ENCODE measurements at places on chromosomes 5 and 9. TPM values are rescaled to one million over a fixed set of nuclear protein-coding genes. Genes with fewer than 3 reads are reported as not detected.

ZBTB43 gene
- total RNA-seq, result 28.9 TPM

FEM1C gene
- total RNA-seq, result 13.3 TPM

GPX8 gene
- total RNA-seq, result not detected

NUTM2G gene
- not detected for total RNA-seq

IFNA21 gene
- not detected for total RNA-seq

RNF14 gene
- 28.2 TPM for total RNA-seq

GABRA1 gene
- not detected for total RNA-seq

RGMB gene
- 1.3 TPM for total RNA-seq

CDH6 gene
- not detected for total RNA-seq

CARD9 gene
- total RNA-seq, result 3.1 TPM

GDA gene
- total RNA-seq, result not detected

FBXW5 gene
- total RNA-seq, result 107 TPM

SPATA31A1 gene
- not detected for total RNA-seq

SLC4A9 gene
- total RNA-seq, result 0.35 TPM

FABP6 gene
- total RNA-seq, result not detected

PCDHB5 gene
- not detected for total RNA-seq

ARL14EPL gene
- total RNA-seq, result 0.12 TPM

SMIM33 gene
- 0.07 TPM for total RNA-seq

ZBED3 gene
- total RNA-seq, result 0.58 TPM

MCTP1 gene
- not detected for total RNA-seq

CCDC192 gene
- not detected for total RNA-seq

CCIN gene
- total RNA-seq, result not detected

EHMT1 gene
- total RNA-seq, result 130 TPM

IL3 gene
- 1.5 TPM for total RNA-seq

EIF4E1B gene
- not detected for total RNA-seq

SPAG8 gene
- total RNA-seq, result 1.4 TPM

PRXL2C gene
- 7.0 TPM for total RNA-seq

DNAH5 gene
- not detected for total RNA-seq

AP3B1 gene
- total RNA-seq, result 48.8 TPM

SAXO1 gene
- total RNA-seq, result not detected

GAS1 gene
- 0.07 TPM for total RNA-seq

SPINK13 gene
- total RNA-seq, result not detected

PDLIM7 gene
- 72.9 TPM for total RNA-seq

QRFP gene
- not detected for total RNA-seq

SHOC1 gene
- not detected for total RNA-seq

CDO1 gene
- total RNA-seq, result not detected

OCLN gene
- total RNA-seq, result 0.91 TPM

PCDHA9 gene
- not detected for total RNA-seq

SPATA31C1 gene
- not detected for total RNA-seq
